ENCODE measurements at places on chromosomes 16 and 17. TPM values are rescaled to one million over a fixed set of nuclear protein-coding genes. Genes with fewer than 3 reads are reported as not detected.

Gene CLEC18A
- 14.5 TPM for total RNA-seq

Gene KRT40
- total RNA-seq: not detected

Gene GPR139
- total RNA-seq: not detected

Gene PIRT
- total RNA-seq: not detected

Gene KRTAP1-5
- not detected for total RNA-seq

Gene SPN
- 0.25 TPM for total RNA-seq

GRCh38 chr17:64573214-64573613 lies 66.4 kb downstream of the CEP95 start:
- no peaks in the 10 kb centered on the region for H3K36me3 ChIP-seq
- no peaks in the 10 kb centered on the region for H3K27me3 ChIP-seq
- no peaks in the 10 kb centered on the region for H3K4me1 ChIP-seq
- H3K4me3 ChIP-seq: no peak overlapping the region
- H3K27ac ChIP-seq: no peak overlapping the region

DNA sequence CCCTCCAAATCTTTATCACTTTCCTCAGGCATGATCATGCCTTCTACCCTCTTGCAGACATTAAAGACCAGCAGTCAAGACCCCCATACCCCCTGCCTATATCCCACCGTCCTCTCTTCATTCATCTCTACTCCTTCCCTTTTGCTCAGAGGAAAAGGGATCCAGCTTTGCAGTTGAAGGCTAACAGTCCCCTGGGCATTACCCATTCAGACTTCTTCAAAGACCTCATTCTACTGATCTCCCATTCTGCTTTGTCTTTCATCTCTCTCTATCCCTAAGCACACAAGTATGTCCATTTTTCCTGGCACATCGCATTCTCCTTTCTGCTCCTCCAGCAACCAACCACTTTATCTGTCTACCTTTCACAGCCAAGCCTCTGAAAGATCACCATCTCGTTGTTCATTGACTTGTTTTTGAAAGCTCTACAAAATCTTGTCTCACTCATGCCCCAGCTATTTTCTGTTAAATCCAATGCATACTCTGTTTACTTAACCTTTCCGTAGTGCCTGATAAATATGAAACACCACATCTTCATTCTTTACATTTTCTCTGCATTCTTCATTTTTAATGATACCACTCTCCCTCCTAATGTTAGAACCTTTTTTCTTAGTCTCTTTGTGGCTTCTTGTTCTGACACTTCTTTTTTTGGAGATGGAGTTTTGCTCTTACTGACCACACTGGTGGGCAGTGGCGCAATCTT lies 14.1 kb upstream of the LCMT1 start:
- no peak overlapping the region for H3K4me3 ChIP-seq
- H3K36me3 ChIP-seq: no peaks in the 10 kb centered on the region
- H3K27ac ChIP-seq: no peak overlapping the region
- peaks cover 43% of the 10 kb centered on the region for H3K27me3 ChIP-seq

DNA sequence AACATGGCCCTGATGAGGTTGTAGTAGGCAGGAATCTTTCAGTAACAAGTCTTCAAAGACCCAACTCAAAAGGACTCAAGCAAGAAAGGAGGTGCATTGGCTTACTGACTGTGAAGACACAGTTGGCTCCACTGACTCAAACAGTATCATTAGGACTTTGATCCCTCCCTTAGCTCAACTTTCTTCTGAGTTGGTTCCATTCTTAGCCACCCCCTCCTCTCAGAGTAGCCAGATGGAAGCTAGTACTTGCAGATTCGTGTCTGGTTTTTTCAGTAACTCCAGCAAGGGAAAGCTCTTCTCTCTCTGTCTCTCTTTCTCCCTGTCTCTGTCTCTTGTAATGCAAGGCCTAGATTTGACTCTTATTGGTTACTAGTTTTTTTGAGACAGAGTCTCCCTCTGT lies 5.0 kb upstream of the MAPK3 start:
- DNase-seq: no peak
- no peaks in the 10 kb centered on the region for H3K36me3 ChIP-seq
- H3K4me1 ChIP-seq: no peaks in the 10 kb centered on the region
- no peak overlapping the region for H3K4me3 ChIP-seq
- no peaks in the 10 kb centered on the region for H3K27me3 ChIP-seq
- H3K27ac ChIP-seq: no peak overlapping the region

DNA sequence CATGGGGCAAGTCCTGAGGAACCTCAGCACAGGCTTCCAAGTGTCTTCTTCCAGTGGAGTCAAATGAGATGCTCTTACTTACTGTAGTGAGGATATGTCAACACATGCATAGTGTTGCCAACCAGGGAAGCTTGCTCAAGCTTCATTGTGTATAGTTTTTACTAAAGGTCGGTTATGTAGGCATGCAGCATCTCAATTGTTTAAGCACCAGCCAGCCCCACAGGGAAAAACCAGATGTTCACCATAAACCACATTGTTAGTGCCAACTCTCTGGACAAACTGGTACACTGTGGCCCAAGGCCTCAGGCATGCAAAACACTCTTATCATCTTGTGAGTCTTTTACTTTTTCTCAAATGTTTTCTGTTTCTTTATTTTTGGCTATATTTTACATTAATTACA lies 152.1 kb downstream of the PHKB start:
- peaks cover 10% of the 10 kb centered on the region for H3K4me1 ChIP-seq
- no peak overlapping the region for H3K27ac ChIP-seq
- H3K27me3 ChIP-seq: no peaks in the 10 kb centered on the region
- no peak for DNase-seq
- no peak overlapping the region for H3K4me3 ChIP-seq

GRCh38 chr17:16484445-16485175 lies 7.4 kb downstream of the LRRC75A start:
- peaks cover 15% of the 10 kb centered on the region for H3K27me3 ChIP-seq
- peak overlapping the region; percentile 22 for H3K4me3 ChIP-seq
- H3K27ac ChIP-seq: no peak overlapping the region

- H3K27me3 ChIP-seq: no peaks in the 10 kb centered on the region
- H3K27ac ChIP-seq: no peak overlapping the region
- H3K4me1 ChIP-seq: no peaks in the 10 kb centered on the region
- no peaks in the 10 kb centered on the region for H3K36me3 ChIP-seq
These were observed 86.7 kb downstream of the IRX5 start for GRCh38 chr16:55017321-55017720.

GRCh38 chr16:76345163-76345661 lies 68.0 kb downstream of the CNTNAP4 start:
- no peaks in the 10 kb centered on the region for H3K36me3 ChIP-seq
- DNase-seq: no peak
- H3K4me3 ChIP-seq: no peak overlapping the region

DNA sequence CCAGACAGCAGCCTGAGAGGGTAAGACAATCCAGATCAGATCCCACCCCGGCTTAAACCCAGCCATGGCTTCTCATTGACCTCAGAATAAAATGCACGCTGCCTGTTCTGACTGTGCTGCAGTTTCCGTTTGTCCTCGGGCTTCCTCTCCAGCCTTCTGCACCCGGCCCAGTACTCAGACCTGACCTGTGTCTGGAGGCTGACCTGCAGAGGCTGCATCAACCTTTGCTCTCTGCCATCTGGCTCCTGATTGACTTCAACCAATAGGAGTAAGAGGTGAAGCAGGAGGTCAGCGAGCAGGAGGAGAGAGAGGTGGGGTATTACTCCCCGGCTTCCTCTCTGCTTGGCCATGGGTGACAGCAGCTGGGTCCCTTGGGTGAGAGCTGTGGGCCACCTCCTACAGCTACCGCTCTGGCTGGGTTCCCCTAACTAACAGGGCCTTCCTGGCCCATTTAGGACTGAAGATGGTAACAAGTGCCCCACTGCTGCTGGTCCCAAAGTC lies 46.7 kb downstream of the C16orf82 start:
- H3K27me3 ChIP-seq: no peaks in the 10 kb centered on the region
- H3K4me3 ChIP-seq: no peak overlapping the region

GRCh38 chr17:40442392-40443195 lies 656 bp upstream of the IGFBP4 start:
- H3K27me3 ChIP-seq: peaks cover 6% of the 10 kb centered on the region
- DNase-seq: no peak
- no peak overlapping the region for H3K27ac ChIP-seq

DNA sequence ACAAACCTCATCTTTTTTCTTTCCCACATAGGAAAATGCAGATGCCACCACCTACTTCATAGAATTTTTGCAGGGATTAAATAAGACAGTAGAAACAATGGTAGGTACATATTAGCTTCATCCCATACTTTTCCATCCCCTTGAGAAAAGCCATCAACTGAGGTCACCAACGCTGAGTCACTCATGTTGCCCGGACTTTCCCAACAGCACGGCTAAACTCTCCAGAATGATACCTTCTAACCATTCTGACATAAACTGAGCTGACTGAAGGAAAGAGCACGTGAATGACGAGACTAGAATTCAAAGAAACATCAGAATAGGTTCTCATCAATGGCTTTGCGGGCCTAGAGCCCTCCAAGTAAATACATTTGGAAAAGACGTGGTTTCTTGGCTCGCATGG lies 146.0 kb upstream of the RCVRN start:
- no peak overlapping the region for H3K27ac ChIP-seq
- H3K4me3 ChIP-seq: no peak overlapping the region
- no peaks in the 10 kb centered on the region for H3K4me1 ChIP-seq
- DNase-seq: no peak

DNA sequence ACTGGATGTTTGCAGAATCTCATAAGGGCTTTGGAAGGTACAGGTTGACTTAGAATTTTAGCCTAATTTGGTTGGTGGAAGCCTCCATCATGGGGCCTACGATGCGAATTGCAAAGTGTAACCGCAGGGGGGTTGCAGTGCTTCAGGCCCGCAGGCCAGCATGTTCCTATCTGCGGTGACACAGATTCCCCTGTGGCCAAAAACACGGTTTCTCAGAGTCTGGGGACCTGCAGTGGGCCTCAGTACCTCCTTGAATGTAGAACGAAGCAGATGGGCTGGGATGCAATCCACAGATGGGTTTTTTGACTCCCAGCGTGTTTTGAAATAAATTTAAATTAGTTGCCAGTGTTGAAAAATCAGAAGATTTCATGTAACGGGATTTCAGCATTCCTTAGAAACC lies 34.7 kb downstream of the KIAA0513 start:
- H3K4me1 ChIP-seq: no peaks in the 10 kb centered on the region
- DNase-seq: no peak
- no peak overlapping the region for H3K27ac ChIP-seq
- no peaks in the 10 kb centered on the region for H3K27me3 ChIP-seq
- H3K4me3 ChIP-seq: no peak overlapping the region

GRCh38 chr16:85720302-85720637 lies 30.6 kb downstream of the C16orf74 start:
- peaks cover 25% of the 10 kb centered on the region for H3K4me1 ChIP-seq
- no peak overlapping the region for H3K4me3 ChIP-seq
- DNase-seq: no peak
- no peak overlapping the region for H3K27ac ChIP-seq
- peaks cover 8% of the 10 kb centered on the region for H3K27me3 ChIP-seq

DNA sequence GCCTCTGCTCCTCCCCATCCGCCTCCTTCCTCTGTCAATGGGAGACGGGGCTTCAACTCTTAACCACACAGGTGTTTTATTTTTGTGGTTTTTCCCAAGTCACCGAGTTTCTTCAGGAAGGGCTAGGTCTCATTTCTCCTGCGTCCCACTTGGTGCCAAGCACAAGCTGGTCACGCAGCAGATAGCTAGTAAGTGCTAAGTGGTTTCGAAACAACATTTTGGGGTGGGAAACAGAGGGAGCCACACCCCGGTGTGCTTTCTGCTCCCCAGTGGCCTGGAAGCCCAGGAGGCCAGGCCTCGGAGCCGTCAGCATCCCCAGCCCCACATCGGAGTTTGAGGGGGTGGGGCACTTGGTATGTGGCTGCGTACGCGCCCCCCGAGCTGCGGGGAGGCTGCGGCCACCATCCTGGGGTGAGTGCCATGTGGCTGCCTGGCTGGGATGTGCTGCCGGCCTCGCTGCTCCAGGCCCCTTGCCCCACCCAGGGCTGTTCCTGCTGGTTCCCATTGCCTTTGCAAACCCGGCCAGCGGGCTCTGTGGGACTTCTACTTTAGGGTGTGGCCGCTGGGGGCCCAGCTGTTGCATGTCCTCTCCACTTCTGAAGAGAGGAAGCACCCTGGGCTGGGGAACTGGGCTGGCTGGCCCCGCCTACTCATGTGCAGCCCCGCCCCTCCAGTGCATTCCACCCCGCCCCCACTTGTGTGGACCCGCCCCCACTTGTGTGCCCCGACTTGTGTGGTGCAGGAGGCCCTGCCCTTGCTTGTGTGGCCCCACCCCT lies 55.6 kb downstream of the BAIAP2 start:
- H3K27ac ChIP-seq: no peak overlapping the region
- H3K27me3 ChIP-seq: no peaks in the 10 kb centered on the region
- peak; percentile 57 for DNase-seq
- no peak overlapping the region for H3K4me3 ChIP-seq
- H3K4me1 ChIP-seq: peaks cover 30% of the 10 kb centered on the region

- H3K4me1 ChIP-seq: peaks cover 18% of the 10 kb centered on the region
- no peak overlapping the region for H3K27ac ChIP-seq
These were observed 17.2 kb downstream of the TMEM114 start for GRCh38 chr16:8572919-8573724.

DNA sequence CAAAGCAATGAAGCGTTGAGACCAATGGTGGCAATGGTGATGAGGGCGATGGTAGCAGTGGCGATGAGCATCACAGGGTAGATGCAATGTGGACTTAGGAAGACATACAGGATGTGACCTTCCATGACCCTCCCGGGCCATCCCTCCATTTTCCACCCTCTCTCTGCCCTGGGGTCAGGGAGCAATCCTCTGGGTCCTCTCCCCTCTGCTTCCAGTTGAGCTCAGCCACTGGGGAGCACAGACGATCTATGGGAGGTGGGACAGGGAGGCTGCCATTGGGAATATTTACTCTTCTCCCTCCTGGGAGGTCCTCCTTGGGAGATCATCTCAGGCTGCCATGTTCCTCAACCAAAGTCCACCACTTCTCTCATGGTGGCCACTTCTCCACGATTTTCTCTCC lies 260.7 kb upstream of the FOXF1 start:
- H3K27me3 ChIP-seq: no peaks in the 10 kb centered on the region
- no peak for DNase-seq
- H3K4me1 ChIP-seq: no peaks in the 10 kb centered on the region

DNA sequence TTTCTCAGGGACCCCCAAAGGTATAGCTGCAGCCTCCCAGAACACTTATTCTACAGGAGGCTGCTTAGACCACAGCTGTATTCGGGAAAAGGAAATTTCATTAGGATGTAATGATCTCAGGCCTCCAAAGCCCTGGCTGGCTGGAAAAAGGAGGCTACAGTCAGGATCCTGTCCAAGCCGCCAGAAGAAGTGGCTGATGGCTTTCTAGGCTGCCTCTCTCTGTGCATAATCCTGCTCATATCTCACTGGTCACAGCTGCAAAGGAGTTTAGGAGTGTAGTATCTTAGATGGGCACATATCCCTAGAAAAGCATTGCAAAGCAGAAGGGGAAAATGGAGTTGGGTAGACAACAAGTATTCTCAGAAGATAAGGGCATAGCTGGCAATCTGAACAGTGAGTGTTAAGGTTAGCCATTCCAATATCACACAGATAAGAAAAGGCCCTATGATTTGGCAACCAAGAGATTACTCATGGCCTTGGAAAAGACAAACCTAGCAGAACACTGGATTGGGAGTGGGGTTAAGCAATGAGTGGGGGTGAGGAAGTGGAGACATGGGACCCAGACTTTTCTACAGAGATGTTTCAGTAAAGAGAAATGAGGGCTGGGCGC lies 26.0 kb upstream of the PRKCA start:
- no peaks in the 10 kb centered on the region for H3K4me1 ChIP-seq
- H3K36me3 ChIP-seq: no peaks in the 10 kb centered on the region
- no peak overlapping the region for H3K4me3 ChIP-seq
- no peak overlapping the region for H3K27ac ChIP-seq
- no peaks in the 10 kb centered on the region for H3K27me3 ChIP-seq
